ENCODE measurements at places on chromosomes 11 and 22.
A peak's percentile ranks its signal among the peaks of the same experiment; 100 is the strongest.

DNA sequence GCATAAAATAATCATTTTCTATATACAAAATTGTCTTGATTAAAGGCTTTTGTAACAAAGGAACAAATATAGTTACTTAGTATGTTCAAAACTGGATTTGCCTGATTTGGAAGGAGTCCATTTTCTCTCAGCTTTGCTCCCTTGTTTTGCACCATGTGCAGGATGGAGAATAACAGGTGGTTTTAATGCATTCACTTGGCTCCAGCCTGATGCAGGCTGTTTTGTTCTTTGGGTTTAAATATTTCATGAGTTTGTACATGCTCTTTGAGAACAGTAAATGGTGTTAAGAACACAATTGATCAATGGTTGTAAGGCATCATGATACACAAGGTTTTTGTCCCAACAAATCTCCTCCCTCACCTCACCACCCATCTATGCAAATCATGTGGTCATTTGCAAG is 886.9 kb upstream of the CCDC90B start:
- no peak for DNase-seq

DNA sequence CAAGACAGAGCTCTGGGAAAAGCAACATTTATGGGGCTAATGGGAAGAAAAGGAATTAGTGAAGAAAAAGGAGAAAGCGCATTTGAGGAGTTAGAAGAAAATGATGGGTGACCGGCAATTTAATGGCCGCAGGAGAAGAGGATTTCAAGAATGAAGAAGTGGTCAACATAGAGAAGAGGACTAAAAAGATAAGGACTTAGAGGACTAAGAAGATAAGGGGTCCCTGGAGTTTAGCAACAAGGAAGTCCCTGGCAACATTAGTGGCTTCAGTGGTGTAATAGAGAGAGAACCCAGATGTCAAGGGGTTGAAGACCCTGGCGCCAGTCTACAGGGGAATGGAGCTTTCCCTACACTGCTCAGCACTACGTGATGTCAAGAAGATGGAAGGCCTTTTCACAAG is 32.3 kb downstream of the WEE1 start:
- no peak for DNase-seq

DNA sequence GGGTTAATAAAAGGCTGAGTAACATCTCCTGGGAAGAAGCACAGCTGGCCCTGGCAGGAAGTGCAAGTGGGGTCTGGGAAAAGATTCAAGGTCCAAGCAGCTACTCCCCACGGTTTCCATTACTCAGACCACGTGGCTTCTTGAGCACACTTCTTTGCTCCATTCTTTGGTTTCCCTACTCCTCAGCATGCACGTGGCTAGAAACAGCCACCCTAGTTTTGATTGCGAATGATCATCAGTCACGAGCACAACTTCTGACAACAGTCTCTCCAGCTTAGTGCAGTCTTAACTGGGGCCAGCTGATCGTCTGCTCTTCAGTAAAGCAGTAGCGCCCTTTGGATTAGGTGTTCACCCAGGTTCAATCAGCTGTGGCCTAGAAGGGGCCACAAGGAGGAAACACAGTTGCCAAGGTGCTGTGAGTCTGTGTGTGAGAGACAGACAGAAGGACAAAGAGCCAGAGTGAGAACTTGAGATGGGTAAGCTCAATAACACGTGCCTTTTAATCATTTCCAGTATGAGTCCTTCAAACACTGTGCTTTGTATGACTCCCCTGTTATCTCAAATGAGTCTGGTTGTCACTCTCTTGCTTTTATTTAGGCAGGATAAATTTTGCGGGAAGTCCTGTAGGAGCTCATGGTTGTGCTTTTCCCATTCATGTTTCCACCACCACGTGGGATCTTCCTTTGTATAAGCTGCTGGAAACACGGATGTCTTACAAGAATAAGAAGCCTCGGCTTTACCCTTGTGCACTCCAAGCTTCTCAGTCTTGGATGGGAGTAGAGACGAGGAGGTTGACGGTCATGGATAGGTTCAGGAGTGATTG is 901 bp upstream of the PARVA start:
- no peak for DNase-seq

DNA sequence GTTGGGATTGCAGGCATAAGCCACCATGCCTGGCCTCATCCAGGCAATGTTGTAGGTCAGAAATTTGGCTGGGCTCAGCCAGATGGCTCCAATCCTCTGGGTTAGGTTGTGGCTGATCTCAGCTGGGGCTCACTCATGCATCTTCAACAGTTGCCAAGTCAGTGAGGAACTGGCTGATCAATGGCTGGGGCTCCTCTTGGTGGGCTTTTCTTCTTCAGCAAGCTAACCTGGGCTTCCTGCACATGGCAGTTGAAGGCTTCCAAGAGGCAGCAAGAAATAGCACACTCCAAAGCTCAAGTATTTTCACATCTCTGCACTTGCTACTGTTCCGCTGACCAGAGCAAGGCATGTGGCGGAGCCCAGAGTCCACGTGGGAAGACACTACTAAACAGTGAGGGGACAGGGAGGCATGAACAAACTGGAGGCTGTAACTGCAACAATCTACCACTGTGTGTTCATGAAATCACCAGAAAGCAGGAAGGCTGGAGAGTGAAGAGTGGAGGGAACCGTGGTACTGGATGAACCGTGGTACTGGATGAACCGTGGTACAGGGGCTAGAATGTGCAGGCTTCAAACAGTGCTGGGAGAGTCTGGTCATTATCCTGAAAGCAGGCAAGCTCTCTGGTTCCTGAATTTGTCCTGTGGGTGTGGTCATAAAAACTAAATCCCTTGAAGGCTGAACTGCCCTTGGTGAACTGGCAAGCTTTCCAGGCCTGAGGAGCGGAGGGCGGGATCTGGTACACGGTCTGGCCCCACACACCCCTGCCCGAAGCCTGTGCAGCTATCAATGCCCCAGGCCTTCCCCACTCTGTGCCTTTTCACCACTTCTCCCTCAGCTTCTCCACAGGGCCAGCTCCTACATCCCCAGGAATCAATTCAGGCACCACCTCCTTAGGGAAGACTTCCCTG is 20.2 kb downstream of the CHST1 start:
- DNase-seq, result no peak

- no peak for DNase-seq
These were observed 7.8 kb downstream of the ADAMTS15 start for GRCh38 chr11:130456286-130456685.

DNA sequence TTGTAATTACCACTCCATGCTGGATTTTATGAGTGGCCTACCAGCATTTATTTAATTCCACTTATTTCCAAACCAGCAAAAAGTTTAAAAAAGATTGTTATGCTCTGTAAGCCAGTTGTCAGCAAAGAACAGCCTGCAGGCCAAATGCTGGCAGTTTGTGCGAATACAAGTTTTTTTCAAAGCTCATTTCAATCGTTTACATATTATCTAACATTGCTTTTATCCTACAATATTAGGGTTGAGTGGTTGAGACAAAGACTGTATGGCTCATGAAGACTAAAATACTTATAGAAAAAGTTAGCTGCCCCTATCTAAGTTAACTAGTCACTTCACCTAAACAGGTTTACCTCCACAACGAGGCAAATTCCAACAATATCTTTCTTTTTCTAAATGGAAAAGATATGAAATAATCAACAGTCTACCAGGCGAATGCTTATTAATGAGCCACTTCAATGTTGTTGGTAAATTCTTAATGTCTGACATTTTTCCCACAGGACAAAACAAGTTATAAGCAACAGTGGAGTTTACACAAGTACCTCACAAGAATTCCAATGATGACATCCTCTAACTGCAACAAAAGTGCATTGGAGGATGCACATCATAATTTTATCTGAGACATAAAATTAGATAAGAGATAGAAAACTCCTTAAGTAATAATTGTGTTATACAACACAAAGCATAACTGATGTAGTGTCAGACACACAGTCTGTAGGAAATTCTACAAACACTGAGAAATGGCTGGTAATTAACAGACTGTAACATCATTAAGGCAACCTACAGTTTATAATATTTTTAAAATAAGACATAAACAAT is 35.8 kb upstream of the POU2AF2 start:
- no peak for DNase-seq

DNA sequence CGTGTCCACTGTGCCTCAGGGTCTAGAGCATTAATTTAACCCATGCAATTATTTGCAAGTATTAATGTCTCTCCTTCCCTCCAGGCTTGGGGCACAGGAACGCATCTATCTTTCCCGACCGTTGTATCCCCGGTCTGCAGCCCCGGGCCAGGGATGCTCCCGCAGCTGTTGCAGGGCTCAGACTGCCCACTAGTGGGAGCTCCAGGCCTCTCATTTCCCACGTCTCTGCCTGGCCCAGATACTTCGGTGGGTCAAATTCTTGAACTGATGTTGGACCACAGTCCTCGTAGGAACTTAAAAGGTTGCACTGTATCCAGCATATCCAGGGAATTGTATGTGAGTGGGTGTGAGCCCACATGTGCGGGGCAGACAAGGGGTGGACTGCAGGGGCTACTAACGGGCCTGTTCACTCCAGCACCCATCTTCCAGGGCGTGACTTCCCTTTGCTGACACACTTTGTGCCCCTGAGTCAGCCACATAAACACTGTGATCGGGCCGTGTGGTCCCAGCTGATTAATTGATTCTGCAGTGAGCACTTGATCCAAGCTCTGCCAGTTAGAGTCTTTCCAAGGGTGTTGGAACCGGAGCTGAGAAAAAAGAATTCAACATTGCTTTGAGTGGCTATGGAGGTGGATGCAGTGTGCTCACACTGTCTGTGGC is 451.3 kb downstream of the TBC1D22A start:
- peak; percentile 35 for DNase-seq

GRCh38 chr11:128179039-128179438 is 408.3 kb downstream of the ETS1 start:
- no peak for DNase-seq

DNA sequence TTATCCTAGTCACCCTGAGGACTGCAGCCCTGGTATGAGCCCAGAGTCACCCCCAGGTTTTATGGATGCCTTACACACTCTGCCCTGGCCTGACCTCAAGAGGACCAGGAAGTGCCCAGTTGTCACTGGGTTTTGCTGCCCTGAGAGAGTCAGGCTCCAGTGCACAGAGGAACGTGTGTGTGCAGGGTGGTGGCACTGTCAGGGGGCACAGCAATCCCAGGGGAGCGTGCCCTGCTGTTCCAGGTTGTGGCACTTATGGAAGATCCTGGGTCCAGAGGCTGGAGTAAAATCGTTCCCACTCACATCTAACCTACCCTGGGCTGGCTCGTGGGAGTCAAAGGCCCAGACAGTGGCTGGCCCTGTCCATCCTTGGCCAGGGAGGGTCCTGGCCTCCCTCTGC is 7.6 kb downstream of the APOBEC3A start:
- DNase-seq, result no peak

DNA sequence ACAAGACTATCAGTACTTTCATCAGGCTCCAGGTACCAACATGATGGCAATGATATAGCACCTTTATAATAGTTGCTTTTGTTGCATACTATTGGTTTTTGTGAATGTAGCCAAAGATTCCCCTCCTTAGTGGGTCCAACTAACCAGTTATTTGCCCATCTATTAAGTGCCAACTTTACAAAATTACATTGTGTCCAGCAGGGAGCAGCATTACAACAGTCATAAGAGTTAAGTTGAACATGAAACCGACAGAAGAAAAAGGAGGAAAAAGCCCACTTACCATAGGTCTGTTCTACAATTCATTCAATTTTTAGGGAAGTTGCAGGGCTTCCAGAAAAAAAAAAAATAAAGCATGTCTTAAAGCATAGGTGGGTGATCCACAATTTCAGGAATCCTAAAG is 21.6 kb downstream of the IMMP1L start:
- DNase-seq, result peak; percentile 40

- DNase-seq, result no peak
These were observed 1225.5 kb downstream of the TBC1D22A start for GRCh38 chr22:47987885-47988515.

GRCh38 chr11:64892838-64893193 is 14.4 kb upstream of the EHD1 start:
- DNase-seq, result no peak

DNA sequence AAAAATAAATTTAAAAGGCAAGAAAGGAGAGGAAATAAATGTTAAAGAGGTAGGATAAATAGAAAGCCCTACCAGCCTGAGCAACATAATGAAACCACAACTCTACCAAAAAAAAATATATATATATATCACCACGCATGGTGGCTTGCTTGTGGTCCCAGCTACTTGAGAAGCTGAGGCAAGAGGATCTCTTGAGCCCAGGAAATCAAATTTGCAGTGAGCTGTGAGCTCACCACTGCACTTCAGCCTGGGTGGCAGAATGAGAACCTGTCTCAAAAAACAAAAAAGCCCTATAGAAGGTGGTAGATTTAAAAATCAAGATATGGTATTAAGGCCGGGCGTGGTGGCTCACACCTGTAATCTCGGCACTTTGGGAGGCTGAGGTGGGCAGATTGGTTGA is 10.5 kb downstream of the NUCB2 start:
- DNase-seq, result peak; percentile 12

GRCh38 chr22:22914726-22915669 is 27.4 kb downstream of the IGLL5 start:
- no peak for DNase-seq

GRCh38 chr11:4607096-4607495 is 935 bp downstream of the TRIM68 start:
- no peak for DNase-seq

DNA sequence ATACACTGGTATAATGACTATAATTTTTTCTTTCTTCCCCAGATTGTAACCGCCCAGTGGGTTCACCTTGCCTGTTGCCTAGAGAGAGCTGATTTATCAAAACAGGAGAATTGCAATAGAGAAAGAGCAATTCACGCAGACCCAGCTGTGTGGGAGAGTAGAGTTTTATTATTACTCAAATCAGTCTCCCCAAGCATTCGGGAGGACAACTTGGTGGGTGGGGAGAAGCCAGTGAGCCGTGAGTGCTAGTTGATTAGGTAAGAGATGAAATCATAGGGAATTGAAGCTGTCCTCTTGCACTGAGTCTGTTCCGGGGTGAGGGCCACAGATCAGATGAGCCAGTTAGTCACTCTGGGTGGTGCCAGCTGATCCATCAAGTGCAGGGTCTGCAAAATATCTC is 73.2 kb downstream of the SLC35F2 start:
- no peak for DNase-seq

GRCh38 chr11:82967381-82967780 is 65.8 kb downstream of the DDIAS start:
- no peak for DNase-seq

DNA sequence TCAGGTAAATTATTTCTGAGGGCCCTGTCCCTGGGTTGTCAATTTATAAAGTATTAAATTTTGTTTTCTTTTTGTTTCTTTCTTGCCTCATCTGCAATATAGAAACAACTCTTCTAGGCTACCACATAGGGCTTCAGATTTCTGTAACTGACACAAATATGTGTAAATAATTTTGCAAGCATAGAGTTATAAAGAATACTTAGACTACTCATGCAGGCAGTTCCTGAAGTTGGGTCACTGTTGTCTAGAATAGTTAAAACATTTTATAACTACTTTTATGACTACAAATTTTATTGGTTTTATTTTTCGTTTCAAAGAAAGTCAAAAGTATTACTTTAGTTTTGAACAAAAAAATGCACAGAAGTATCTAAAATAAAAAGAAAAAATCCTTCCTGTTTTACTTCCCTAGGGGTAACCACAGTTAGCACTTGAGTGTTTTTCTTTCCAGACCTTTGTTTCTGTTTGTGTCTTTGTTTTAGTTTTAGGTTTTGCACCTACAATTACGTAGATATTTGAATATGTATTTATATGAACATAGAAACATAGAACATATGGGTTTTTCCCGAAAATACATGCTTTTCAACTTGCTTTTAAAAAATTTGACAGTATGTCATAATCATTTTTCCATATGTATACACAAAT is 12.4 kb upstream of the TMEM123 start:
- DNase-seq, result no peak
